ENCODE measurements at places on chromosomes 11 and 22. TPM values are rescaled to one million over a fixed set of nuclear protein-coding genes. Genes with fewer than 3 reads are reported as not detected.

GRCh38 chr22:38315823-38316363 lies 1.3 kb downstream of the CSNK1E start:
- peak; percentile 30 for DNase-seq

DNA sequence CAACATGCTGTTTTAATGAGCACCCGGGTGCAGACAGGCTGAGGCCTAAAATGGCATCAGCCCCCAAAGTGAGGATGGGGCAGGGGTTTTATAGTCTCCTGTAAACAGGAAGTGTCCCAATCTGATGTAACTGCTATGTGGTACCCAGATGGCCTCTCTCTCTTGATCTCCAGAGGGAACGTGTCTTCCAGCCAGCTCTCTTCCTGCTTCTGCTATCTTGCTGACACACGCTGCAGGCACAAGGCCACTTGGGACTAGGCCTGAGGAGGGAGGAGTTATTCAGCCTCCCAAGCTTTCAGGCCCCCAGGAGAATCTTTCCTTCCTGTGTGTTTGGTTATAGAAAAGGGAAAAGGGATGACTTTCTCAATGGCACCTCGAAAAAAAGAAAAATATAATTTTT lies 11.4 kb upstream of the VSTM5 start:
- DNase-seq, result no peak

DNA sequence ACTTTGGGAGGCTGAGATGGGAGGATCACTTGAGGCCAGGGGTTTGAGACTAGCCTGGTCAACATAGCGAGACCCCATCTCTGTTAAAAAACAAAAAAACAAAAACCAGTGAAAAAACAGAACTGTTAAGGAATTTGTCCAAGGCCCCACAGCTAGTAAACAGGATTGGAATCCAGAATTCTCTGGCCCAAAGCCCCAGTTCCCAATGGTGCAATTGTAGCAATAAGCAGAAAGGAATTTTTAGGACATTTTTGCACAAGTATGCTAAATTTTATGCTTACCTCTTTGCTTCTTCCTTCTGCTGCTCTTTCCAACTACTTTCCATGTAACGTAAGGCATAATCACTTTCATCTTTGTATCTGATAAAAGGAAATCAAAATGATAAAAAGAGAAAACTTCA lies 11.6 kb downstream of the MISFA start:
- no peak for DNase-seq

DNA sequence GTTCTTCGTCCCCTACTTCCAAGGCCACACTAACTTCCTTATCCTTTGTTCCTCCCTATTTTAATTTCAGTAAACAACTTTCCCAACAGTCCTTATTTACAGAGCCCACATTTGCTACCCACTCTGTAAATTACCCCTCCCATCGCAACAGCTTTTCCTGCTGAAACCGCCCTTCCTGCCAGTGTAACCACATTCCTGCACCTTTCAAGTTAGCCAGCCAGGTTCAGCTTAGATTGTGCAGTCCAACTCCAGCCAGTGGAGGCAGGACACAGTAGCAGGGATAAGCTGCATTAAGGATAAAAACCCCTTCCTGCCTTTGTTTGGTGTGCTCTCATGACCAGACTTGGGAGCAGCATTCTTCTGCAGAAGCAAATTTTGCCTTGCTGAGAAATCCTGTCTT lies 768.3 kb upstream of the ARHGAP42 start:
- no peak for DNase-seq

DNA sequence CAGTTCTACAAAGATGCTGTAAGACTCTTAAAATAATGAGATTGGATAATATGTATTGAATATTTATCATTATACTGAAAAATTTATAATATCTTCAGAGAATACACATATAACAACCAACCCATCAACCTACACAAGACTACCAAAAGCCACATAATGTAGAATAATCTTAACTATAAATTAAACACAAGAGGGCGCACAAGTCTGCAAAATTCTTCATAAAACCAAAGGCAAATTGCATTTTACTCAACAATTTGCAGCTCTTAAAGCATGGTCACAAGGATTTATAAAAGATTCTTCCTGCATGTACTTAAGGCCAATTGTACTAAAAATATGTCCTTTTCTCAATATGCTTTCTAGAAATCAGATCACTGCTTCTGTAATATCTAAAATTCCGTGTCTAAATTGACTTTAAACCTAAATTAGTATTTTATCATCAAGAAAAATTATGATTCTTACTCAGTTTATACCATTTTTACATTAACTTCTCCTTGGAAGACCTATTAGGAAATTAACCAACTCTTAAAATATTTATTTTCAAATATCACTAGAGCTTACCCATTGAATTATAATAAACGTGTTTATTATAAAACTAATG lies 79.0 kb downstream of the TTC28 start:
- DNase-seq, result peak; percentile 73

DNA sequence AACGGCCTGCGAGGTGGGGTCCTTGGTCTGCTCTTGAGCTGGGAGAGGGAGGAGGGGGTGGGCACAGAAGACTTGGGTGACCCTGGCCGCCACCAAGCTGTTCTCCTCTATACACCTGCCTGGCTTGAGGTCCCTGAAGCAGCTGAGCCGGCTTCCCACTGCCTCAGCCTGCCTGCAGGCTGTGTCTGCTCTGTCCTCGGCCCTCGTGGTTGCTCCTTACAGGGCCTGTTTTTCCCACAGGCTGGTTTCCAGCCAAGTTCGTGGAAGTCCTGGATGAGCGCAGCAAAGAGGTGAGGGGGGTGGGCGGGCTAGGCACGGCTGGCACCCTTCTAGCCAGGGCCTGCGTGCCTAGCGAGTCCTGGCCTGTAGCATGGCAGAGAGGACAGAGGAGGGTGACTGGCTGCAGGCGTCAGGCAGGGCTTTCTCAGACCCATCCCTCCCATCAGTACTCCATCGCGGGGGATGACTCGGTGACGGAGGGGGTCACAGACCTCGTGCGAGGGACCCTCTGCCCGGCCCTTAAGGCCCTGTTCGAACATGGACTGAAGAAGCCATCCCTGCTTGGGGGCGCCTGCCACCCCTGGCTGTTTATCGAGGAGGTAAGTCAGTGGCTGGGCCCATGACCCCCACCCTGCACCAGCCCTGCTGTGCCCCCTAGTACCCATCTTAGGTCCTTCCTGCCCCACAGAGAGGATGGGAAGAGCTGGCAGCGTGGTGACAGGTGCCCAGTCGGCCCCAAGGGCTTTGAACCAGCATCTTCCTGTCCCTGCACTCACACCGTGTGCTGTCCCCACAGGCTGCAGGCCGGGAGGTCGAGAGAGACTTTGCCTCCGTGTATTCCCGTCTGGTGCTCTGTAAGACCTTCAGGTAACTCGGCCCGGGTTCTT lies 37.7 kb downstream of the SGSM3 start:
- no peak for DNase-seq

- no peak for DNase-seq
Measured at GRCh38 chr11:35632301-35632700, 14.0 kb downstream of the FJX1 start.

GRCh38 chr22:46446799-46447198 lies 90.6 kb downstream of the CELSR1 start:
- DNase-seq, result no peak

GRCh38 chr11:10900681-10901415 lies 43.0 kb upstream of the ZBED5 start:
- no peak for DNase-seq

DNA sequence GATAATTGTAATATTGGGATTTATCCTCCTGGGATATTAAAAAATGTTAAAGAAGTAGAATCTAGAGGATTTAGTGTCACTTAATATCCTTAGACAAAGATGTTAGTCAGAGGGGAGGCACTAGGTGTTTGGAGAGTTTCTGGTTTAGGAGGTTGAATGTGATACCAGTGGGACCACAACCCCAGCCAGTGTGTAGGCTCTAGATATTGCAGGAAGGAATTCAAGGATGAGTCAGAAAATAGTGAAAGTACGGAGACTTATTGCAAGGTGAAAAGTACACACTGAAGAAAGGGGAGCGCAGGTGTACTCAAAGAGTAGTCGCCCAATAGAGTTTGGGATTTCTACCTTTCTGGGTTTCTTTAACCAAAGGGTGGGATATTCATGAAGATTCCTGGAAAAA lies 5.7 kb upstream of the TMEM41B start:
- peak; percentile 22 for DNase-seq

DNA sequence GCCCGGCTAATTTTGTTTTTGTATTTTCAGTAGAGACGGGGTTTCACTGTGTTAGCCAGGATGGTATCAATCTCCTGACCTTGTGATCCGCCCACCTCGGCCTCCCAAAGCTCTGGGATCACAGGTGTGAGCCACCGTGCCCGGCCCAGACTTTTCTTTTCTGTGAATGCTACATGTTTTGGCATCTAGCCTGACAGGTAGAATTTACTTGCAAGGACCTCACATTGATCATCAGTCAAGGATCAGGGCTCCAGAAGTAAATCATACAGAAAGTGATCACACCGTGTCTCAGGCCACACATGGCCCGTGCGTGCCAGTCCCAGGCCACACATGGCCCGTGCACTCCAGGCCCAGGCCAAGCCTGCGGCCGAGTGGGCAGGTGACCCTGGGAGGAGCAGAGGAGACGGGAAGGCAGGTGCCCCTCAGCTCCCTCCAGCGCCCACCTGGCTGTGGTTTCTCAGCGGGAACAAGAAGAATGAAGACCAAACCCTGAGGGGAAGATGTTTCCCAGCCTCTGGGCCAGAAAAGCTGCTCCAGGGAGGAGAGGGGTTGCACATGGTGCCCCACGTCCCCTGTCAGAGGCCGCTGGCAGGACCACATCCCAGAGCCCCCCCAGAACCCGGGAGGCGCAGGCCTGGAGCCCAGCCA lies 76.2 kb downstream of the BRD1 start:
- DNase-seq, result no peak

DNA sequence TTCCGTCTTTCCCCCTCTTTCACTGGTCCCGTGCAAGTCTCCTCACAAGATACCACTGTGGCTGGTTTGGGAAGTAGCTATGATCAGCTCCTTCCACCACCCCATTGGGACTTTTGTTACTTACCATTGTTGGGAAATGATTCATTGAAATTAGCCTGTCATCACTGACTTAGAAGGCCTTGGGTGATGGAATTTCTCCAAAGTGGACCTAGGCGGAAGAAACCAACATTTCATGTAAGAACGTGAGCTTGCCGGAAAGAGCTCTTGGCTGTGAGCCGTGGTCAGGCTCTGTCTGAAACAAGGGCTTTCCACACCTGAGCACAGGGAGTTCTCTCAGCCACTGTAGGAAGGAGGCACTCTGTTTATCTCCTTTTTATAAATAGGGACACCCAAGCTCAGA lies 23.5 kb upstream of the CRYBB3 start:
- no peak for DNase-seq

DNA sequence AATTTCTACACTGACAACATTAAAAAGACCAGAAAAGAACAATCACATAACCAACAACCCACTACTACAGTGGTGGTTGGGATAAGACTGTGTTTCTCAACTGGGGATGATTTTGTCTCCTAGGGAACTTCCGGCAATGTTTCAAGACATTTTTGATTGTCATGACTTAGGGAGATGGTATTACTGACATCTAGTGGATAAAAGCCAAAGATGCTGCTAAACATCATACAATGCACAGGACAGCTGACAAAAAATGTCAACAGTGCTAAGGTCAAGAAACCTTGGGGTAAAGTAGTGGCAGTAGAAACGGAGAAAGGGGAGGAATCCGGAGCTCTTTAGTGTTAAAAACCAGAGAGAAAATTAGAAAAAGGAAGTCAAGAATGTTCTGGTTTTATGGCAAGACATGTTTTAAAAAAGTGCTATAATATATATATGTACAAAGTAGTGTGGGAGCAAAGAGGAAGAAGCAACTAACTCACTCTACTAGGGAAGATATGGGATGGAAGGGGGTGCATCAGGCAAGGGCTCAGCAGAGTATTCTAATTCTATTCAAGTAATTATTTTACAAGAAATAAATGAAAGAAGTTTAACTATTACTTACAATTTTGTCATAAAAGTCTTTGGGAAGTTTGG lies 37.2 kb downstream of the CKAP5 start:
- peak; percentile 18 for DNase-seq

GRCh38 chr22:48431014-48431413 lies 1396.7 kb downstream of the BRD1 start:
- no peak for DNase-seq

DNA sequence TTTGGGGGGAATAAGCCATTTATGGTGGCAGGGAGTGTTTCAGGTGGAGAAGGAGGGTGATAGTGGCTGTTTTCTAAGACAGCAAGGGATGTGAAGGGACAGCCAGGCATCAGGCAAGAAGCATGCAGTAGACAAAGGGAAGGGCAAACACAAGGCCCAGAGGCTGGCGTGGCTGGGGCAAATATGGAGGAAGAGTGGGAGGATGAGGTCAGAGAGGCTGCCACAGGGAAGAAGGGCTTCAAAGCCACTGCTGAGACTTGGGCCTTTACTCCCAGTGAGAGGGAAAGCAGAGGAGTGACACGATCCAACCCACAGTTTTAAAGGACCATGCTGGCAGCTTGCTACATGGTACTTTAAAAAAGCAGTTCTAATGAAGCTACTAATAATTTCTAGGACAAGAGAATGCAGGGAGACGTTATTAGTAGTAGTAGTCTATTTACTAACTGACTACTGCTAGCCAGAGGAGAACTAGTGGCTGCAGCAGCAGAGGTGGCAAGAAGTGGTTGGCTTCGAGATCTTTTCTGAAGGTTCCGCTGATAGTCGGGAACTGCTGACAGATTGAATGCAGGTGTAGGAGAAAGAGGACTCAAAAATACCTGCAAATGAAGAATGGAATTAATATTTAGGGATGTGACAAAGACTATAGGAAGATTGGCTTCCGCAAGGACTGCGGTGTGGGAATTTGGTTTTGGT lies 13.7 kb downstream of the KMT5B start:
- no peak for DNase-seq

GRCh38 chr11:46271875-46272815 lies 5.3 kb upstream of the CREB3L1 start:
- DNase-seq, result peak; percentile 19

DNA sequence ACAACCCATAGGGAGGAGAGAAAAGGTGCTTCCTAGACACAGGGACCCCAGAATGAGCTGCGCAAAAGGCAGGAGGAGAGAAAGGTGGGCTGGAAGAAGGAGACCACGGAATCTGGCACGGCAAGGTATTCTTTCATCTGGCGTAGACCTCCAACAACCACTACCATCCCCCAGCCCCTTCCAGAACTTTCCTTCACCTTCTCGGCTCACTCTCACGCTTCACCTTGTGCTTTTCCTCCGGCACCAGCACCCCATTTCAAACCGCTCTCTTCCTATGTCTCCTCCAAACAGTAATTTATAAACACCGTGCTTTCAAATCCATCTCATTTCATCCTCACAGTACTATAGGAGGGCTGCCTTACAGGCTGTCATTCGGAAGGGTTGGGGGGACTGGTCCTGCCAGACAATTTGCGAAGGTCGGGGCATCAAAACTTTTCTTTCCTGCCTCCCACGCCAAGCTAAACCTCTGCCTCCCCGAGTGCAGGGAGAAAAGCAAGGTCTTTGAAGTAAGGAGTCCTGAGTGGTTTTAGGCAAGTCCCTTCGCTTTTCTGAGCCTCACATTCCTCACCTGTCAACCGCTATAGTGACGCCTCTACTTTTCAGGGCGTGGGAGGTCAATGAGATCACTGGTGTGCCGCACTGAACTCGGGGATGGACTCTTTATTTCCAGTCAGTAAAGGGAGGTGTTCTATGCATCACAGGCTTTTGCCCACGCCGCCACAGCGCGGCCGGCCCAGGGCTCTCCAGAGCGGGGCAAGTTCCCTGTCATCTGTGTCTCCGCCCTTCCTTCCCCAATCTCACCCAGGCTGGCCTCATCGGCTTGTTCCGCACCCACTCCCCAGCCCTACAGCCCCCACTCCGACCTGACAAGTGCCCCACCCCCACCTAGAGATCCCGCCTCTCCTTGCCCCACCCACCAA lies 800 bp downstream of the KCTD21 start:
- DNase-seq, result no peak

OR51S1 gene
- not detected for total RNA-seq

FGF3 gene
- not detected for total RNA-seq

SCN4B gene
- total RNA-seq, result 0.57 TPM

RFPL2 gene
- 0.48 TPM for total RNA-seq

TCIRG1 gene
- total RNA-seq, result 61.0 TPM

CLDN5 gene
- total RNA-seq, result 4.9 TPM

OR52I1 gene
- total RNA-seq, result not detected

OVCH2 gene
- 0.63 TPM for total RNA-seq

Data from hepatocyte (in vitro differentiated cells).